ENCODE measurements at places on chromosomes 11 and 22.
A peak's percentile ranks its signal among the peaks of the same experiment; 100 is the strongest.

GRCh38 chr11:39288011-39288410 is 2171.4 kb downstream of the LRRC4C start:
- DNase-seq: no peak
- H3K27ac ChIP-seq: no peak overlapping the region
- H3K4me1 ChIP-seq: no peaks in the 10 kb centered on the region

- no peak overlapping the region for H3K27ac ChIP-seq
- DNase-seq: no peak
- H3K4me1 ChIP-seq: peaks cover 6% of the 10 kb centered on the region
- no peaks in the 10 kb centered on the region for H3K36me3 ChIP-seq
- no peak overlapping the region for H3K4me3 ChIP-seq
- no peaks in the 10 kb centered on the region for H3K27me3 ChIP-seq
These were observed 6.3 kb downstream of the SHANK3 start for GRCh38 chr22:50678651-50679521.

- H3K27me3 ChIP-seq: no peaks in the 10 kb centered on the region
- no peak overlapping the region for H3K4me3 ChIP-seq
- no peaks in the 10 kb centered on the region for H3K4me1 ChIP-seq
- no peak overlapping the region for H3K27ac ChIP-seq
- DNase-seq: no peak
- no peaks in the 10 kb centered on the region for H3K36me3 ChIP-seq
These were observed 11.2 kb downstream of the PNPLA5 start for GRCh38 chr22:43880541-43880991.

DNA sequence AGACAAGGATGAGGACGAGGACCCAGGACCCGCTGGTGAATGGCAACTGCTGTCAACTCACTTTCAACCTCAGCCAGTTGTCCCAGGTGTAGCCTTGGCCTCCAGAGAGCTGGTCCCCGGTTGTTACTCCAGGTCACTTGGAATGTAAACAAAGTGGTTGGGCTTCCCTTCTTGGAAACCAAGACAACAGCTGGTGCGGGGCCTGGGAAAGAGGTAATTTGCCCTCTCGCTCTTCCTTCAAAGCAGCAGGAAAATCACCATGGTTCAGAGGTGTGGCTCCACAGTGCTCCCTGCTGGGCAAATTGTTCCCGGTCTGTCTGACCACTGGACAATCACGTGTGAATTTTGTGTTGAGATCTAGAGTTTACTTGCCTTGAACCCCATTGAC is 15.0 kb downstream of the SLC1A2 start:
- no peaks in the 10 kb centered on the region for H3K4me1 ChIP-seq
- no peak overlapping the region for H3K4me3 ChIP-seq
- no peak overlapping the region for H3K27ac ChIP-seq
- H3K27me3 ChIP-seq: no peaks in the 10 kb centered on the region

GRCh38 chr11:120221115-120221752 is 10.4 kb downstream of the OAF start:
- H3K36me3 ChIP-seq: no peaks in the 10 kb centered on the region
- H3K4me1 ChIP-seq: peaks cover 39% of the 10 kb centered on the region
- H3K27me3 ChIP-seq: no peaks in the 10 kb centered on the region
- H3K4me3 ChIP-seq: no peak overlapping the region
- DNase-seq: no peak

DNA sequence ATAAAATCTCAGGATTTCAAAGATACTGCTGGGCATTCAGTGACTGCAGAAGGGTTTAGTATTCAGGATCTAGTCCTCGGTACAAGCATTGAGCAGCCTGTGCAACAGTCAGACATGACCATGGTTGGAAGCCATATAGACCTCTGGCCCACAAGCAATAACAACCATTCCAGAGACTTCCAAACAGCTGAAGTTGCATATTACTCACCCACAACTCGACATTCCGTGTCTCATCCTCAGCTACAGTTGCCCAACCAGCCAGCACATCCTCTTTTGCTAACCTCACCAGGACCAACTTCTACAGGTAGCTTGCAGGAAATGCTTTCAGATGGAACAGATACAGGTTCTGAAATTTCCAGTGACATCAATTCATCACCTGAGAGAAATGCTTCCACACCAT is 156.8 kb downstream of the C11orf91 start:
- H3K36me3 ChIP-seq: no peaks in the 10 kb centered on the region
- no peak overlapping the region for H3K4me3 ChIP-seq
- H3K4me1 ChIP-seq: no peaks in the 10 kb centered on the region
- H3K27me3 ChIP-seq: peaks cover 16% of the 10 kb centered on the region
- no peak overlapping the region for H3K27ac ChIP-seq
- no peak for DNase-seq

DNA sequence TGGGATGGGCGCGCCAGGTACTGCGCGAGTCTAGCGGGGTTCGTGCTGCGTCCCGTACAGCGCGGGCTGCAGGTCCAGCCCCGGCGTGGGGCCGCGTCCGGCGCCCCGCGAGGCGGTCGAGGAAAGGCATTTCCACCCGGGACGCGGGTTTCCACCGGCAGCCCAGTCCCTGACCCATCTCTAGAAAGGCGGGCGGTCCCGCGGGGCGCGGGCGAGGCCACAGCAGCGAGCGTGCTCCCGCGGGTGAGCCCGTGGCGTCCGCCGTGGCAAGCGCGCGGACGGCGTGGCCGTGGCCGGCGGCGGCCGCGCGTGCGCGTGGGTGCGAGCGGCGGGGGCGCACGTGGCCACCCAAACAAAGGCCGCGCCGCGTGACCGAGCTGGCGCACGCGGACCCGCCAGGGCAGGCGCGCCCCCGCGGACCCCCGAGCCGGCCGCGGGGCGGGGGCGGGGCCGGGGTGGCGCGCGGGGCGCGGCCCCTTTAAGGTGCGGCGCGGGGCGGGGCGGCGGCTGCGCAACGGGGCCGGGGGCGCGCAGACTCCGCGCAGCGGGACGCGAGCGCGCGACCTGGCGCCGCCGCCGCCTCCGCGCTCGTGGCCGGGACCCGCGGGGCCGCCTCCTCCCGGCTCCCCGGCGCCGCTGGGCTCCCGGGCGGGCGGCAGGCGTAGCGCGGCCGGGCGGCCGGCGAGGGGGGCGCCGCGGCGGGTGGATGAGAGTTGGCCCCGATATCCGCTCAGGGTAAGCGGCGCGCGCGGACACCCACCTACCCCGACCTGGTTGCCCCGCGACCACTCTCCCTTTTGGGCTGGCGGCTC is 39.3 kb upstream of the CELSR1 start:
- peak overlapping the region; percentile 88 for H3K27ac ChIP-seq
- H3K4me3 ChIP-seq: peak overlapping the region; percentile 71

DNA sequence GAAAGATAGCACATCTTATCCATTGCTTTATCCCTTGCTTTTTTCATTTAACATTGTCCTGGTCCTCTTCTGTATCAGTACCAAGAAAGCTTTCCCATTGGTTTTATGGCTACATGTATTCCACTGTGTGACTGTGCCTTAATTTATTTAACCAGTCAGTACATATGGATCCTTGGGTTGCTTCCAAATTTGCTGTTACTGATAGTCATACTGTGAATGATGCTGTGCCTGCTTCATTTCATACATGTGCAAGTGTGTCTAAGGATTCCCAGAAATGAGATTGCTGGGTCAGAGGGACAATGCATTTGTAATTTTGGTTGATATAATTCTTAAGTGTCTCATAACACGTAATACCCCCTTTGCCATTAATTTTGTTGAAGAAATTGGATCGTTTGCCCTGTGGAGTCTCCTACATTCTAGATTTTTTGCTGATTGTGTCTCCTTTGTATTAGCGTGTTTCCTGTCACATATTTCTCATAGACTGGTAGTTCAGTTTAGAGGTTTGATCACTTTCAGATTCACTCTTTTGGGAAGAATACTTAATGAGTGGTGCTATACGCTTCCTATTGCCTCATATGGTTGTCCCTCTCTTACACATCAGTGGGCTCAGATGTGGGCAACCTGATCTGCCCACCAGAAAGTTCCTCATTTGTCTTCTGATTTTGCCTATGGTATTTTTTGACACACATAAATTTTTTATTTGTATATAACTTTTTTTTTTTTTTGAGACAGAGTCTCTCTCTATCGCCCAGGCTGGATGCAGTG is 35.3 kb downstream of the MYBPC3 start:
- no peak overlapping the region for H3K27ac ChIP-seq
- H3K27me3 ChIP-seq: no peaks in the 10 kb centered on the region
- peaks cover 43% of the 10 kb centered on the region for H3K36me3 ChIP-seq
- H3K4me3 ChIP-seq: no peak overlapping the region
- DNase-seq: no peak

DNA sequence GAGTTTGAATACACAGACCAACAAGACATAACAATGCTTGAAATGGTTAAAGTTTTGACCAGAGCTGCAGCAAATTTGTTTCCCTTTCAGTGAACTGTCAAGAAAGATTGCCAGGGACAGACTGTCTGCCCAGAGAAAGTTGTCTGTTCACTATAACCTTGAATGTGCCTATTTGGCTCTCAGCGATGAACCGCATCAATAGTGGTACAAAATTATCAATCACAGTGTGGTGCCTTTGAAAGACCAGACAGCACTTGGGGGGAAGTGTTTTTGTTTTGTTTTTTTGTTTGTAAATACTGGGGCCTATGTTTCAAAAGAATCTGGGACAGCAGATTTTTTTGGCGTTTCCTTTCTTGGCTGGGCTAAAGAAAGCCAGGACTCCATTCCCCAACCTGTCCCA is 123.1 kb downstream of the CD44 start:
- no peaks in the 10 kb centered on the region for H3K4me1 ChIP-seq
- DNase-seq: no peak
- no peaks in the 10 kb centered on the region for H3K36me3 ChIP-seq
- H3K27me3 ChIP-seq: no peaks in the 10 kb centered on the region
- no peak overlapping the region for H3K27ac ChIP-seq

GRCh38 chr11:124315052-124315451 is 1.3 kb upstream of the OR8D1 start:
- no peaks in the 10 kb centered on the region for H3K4me1 ChIP-seq
- H3K4me3 ChIP-seq: no peak overlapping the region
- no peaks in the 10 kb centered on the region for H3K36me3 ChIP-seq
- no peak overlapping the region for H3K27ac ChIP-seq
- no peak for DNase-seq

GRCh38 chr22:42970029-42970428 is 44.9 kb downstream of the PACSIN2 start:
- H3K27ac ChIP-seq: no peak overlapping the region
- DNase-seq: no peak
- H3K36me3 ChIP-seq: no peaks in the 10 kb centered on the region

DNA sequence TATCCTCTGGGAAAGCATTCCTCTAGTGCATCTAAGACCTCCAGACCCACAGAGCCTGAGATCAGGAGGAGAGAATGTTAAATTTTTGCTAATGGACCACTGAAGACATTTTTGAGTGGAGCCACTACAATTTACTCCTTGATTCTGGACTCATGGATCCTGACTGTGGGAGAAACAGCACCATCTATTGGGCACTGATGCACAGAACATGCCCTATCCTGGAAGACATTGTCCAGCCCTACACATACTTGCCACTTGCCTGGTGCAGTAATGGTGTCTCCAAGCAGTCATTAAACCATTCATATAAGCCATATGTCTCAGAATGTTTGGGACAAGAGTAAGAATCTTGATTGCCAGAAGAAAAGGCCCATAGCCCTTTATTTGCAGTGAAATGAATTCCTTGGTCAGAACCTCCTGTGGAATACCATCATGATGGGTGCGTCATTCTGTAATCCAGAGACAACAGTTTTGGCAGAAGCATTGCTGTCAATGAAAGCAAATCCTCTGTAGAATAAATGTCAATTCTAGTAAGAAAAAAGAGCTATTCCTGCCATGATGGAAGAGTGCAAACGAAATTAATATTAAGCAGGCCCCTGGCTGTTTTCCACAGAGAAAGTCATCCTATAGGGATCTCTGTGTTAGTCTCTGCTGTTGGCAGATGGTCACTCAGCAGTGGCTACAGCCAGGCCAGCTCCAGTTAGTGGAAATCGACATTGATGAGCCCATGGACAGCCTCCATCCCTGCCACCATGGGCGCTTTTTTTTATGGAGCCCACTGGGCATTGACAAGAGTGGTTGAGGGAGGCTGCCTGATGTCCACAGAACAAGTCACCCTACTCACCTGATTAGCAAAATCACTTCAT is 43.5 kb downstream of the GGTLC2 start:
- H3K36me3 ChIP-seq: no peaks in the 10 kb centered on the region
- H3K4me1 ChIP-seq: no peaks in the 10 kb centered on the region
- H3K27ac ChIP-seq: no peak overlapping the region
- H3K27me3 ChIP-seq: no peaks in the 10 kb centered on the region
- no peak overlapping the region for H3K4me3 ChIP-seq
- DNase-seq: no peak

DNA sequence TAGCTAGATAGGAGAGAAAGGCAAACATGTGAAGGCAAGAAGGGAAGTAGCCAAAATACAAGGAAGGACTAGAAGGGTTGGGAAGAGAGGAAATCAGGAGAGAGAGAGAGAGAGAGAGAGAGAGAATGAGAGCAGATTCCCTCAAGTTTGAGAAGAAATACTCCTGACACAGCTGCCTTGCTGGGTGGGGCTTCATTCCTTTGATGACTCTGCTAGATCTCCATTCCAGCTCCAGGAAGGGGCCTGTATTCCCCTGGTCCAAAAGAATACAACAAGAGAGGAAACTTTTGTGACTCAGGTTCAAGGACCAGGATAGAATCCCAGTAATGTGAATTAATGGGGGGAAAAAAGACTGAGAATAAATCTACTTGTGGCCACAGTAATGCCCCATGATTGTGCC is 62.9 kb upstream of the SPON1 start:
- no peak overlapping the region for H3K4me3 ChIP-seq
- no peaks in the 10 kb centered on the region for H3K4me1 ChIP-seq
- no peak overlapping the region for H3K27ac ChIP-seq
- no peaks in the 10 kb centered on the region for H3K36me3 ChIP-seq
- no peak for DNase-seq

- H3K27me3 ChIP-seq: no peaks in the 10 kb centered on the region
- H3K4me3 ChIP-seq: no peak overlapping the region
- no peak overlapping the region for H3K27ac ChIP-seq
These were observed 51.6 kb upstream of the MYEOV start for GRCh38 chr11:69242266-69242920.

DNA sequence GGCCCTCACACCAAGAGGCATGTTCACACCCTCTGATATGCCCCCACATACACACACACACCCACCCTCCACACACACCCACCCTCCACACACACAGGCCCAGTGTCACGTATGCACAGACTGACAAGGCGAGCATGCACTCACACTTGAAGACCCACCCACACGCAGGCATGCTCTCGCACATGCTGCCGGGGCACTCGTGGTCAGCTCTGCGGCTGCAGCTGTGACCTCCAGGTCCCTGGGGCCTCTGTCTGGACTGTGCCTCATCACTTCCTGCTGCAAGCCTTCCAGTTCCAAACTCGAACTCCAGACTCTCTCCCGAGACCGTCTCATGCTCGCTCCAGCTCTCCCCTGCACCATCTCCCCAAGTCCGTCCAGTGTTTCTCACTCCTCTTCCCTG is 9.5 kb downstream of the DCHS1 start:
- H3K27ac ChIP-seq: peak overlapping the region; percentile 85
- H3K4me1 ChIP-seq: peaks cover 41% of the 10 kb centered on the region
- no peak for DNase-seq
- no peak overlapping the region for H3K4me3 ChIP-seq
- peaks cover 7% of the 10 kb centered on the region for H3K27me3 ChIP-seq
